NCI-H2081 treated with DMSO at 0.1 percent for 48 hours (cell line): ENCODE measurements at places on chromosomes 5 and 9.
A peak's percentile ranks its signal among the peaks of the same experiment; 100 is the strongest.

- no peak for DNase-seq
Observed at GRCh38 chr9:81627481-81627880, 61.9 kb downstream of the TLE1 start.

GRCh38 chr5:457195-457961 is 14.4 kb downstream of the EXOC3 start:
- DNase-seq: no peak

- peak; percentile 62 for DNase-seq
Observed at GRCh38 chr9:14106699-14107098, 207.2 kb downstream of the NFIB start.

DNA sequence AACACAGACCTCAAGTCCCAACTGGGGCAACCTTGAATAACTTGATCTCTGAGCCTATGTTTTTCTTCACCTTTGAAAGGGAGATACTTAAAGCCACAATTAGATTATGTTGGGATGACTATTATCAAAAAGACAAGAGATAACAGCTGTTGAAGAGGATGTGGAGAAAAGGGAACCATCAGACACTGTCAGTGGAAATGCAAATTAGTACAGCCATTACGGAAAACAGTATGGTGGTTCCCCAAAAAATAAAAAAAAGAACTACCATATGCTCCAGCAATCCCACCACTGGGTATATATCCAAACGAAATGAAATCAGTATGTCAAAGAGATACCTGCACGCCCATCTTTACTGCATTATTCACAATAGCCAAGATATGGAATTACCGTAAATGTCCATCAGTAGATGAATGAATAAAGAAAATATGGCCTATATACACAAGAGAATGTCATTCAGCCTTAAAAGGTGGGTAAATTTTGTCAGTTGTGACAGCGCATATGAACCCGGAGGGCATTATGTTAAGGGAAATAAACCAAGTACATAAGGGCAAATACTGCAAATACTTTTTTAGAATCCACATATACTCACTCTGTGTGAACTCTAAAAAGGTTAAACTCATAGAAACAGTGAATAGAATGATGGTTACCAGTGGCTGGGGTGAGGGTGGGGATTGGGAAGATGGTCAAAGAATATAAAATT is 12.7 kb downstream of the FAT2 start:
- DNase-seq: no peak

DNA sequence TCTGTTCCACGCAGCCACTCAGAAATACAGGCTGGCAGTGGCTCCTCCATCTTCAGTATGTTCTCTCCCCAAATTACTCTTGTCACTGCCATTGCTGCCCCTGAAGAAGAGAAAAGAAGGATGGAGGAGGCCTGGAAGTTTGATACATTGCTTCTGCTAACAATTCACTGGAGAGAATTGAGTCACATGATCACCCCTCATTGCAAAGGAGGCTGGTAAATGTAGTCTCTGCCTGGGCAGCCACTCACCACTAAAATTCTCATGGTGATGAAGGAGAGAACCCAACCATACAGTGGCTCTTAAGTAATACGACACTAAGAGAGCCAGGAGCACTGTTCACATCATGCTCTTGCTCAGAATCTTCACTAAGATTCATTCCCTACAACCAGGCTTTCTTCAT is 112.0 kb downstream of the DOCK8 start:
- DNase-seq: no peak

GRCh38 chr5:146426853-146427618 is 20.1 kb upstream of the TCERG1 start:
- DNase-seq: no peak

GRCh38 chr9:128628471-128629048 is 28.1 kb downstream of the DYNC2I2 start:
- no peak for DNase-seq

- DNase-seq: no peak
Observed at GRCh38 chr5:173294673-173295320, 33.4 kb downstream of the STC2 start.

DNA sequence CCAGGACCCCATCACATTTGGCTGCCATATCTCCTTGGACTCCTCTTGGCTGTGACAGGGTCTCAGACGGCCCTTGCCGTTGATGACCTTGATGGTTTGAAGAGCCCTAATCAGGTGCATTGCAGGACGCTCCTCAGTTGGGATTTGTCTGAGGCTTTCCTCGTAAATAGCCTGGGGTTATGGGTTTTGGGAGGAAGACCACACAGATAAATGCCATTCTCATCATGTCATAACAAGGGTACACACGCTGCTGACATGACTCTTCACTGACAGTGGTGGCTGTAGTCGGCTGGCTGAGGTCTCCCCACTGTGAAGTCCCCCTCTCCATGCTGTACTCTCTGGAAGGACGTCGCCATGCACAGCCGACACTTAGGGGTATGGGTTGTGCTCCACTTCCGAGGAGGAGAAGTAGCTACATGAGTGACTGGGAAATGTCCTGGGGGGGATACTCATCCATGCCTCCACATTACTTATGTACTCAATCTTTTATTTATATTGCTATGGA is 42.9 kb upstream of the SPTLC1 start:
- no peak for DNase-seq

- no peak for DNase-seq
Observed at GRCh38 chr9:88013035-88013434, 38.7 kb upstream of the CDK20 start.

GRCh38 chr9:110351009-110351467 is 13.4 kb upstream of the TXNDC8 start:
- DNase-seq: no peak

GRCh38 chr9:79583952-79584654 is 12.3 kb downstream of the TLE4 start:
- DNase-seq: no peak

DNA sequence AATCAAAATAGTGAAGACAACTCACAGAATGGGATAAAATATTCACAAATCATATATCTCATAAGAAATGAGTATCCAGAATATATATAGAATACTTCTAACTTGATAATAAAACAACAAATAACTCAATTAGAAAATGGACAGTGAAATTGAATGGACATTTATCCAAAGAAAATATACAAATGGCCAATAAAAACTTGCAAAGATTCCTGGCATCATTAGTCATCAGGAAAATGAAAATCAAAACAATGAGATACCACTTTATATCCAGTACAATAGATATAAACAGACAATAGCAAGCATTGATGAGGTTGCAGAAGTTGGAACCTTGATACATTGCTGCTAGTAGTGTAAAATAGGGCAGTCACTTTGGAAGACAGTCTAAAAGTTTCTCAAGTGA is 12.8 kb upstream of the TLR4 start:
- DNase-seq: no peak

DNA sequence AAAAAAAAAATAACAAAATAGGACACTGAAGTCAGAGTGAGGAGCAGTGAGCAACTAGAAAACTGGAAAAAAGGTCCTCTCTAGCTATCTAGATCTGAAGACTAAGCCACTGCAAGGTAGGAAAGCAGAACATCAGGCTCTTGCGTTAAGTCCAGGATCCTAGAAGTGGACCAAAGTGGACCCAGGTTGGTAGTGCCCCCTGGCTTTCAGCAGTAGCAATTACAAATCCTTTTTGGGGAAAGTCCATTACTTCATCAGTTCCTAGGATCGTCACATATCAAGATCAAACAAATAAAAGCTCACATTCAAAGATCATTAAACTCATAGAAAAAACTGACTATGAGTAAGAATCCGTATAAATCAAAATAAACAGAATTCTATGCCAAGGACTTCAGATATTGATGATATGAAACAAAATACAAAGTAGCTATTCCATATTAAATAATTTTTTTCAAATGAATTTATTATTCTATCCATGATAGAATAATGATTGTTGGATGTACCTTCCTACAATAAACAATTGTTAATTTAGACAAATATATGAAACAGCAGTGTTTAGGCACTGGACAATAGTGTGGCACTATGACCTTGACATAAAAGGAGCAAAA is 6.5 kb upstream of the RICTOR start:
- no peak for DNase-seq

GRCh38 chr5:127858116-127858784 is 155.1 kb downstream of the CCDC192 start:
- no peak for DNase-seq

DNA sequence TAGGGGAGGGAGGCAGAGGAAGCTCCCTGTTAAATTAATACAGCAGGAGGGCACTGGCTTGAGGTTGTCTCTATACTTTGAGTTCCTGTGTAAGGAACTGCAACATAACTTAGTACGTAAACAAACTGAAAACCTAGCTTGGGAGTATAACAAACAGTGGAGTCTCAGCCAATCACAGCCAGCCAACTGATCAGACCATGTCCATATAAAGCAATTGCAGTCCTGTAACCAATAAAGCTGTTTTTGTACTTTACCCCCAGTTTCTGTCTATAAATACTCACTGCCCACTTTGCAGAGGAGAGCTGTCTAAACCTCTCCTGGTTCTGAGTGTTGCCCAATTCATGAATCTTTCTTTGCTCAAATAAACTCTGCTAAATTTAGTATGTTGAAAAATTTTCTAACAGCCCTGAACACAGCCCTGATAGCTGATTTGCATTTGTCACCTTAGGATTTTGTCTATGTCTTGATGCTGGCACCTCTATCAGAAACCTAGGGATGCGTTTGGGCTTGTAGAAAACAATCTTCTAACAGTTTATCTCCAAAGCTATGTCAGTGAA is 39.9 kb downstream of the GDNF start:
- DNase-seq: no peak

GRCh38 chr5:122936088-122936487 is 90.7 kb downstream of the SNX24 start:
- DNase-seq: no peak

GRCh38 chr5:162837155-162837554 is 600.2 kb upstream of the CCNG1 start:
- no peak for DNase-seq

DNA sequence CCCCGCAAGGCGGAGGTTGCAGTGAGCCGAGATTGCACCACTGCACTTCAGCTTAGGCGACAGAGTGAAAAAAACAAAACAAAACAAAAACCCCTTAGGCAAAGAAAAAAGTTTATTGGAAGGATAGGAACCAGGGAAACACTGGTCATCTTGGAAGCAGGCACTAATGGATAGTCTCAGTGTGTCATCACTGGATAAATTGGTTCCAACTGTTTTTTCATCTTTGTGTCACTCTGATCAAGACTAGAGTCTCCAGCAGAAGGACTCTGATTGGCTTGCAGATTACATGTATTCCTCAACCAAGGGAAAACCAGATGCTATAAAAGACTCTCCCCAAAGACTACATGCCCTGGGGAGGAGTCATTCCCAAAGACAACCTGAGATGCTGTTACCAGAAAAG is 35.0 kb upstream of the HMHB1 start:
- no peak for DNase-seq

GRCh38 chr9:4366591-4367330 is 66.9 kb upstream of the GLIS3 start:
- DNase-seq: peak; percentile 53

GRCh38 chr9:77514886-77515711 is 133.0 kb downstream of the GNA14 start:
- no peak for DNase-seq
